ENCODE measurements at places on chromosomes 2 and 18. TPM values are rescaled to one million over a fixed set of nuclear protein-coding genes. Genes with fewer than 3 reads are reported as not detected.

GRCh38 chr2:210203147-210203546, 22.1 kb downstream of the ACADL start:
- DNase-seq = no peak

- no peak for DNase-seq
Measured at GRCh38 chr2:138000009-138000408, 35.7 kb downstream of the HNMT start.

- no peak for DNase-seq
Measured at GRCh38 chr2:56626927-56627326, 443.1 kb downstream of the CCDC85A start.

PNO1 gene
- polyA plus RNA-seq = 15.5 TPM

DNA sequence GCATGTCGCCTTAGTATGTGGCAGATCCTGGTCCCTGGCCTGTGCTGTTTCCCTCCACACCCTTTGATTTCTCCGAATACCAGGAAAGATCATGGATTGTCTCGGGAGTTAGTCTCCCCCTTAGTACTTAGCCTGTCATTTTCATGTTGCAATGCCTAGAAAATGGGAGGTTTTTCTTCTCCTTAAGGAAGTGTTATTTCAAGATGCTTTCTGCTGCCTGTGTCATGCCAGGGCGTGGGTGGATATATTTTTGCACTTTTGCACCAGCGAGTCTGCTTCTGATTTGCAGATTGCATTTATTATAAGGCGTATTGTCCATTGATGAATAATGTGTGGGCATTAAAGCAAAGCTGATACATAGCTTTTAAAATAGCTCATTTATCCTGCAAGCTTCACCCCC, 223.5 kb downstream of the NEDD4L start:
- no peak for DNase-seq

EHD3 gene
- polyA plus RNA-seq = 3.6 TPM

GRCh38 chr18:11850821-11851145, 430 bp upstream of the CHMP1B start:
- peak; percentile 79 for DNase-seq

- peak; percentile 71 for DNase-seq
Measured at GRCh38 chr2:20573620-20574422, 77.1 kb downstream of the HS1BP3 start.

GRCh38 chr18:356778-357177, 88.9 kb upstream of the THOC1 start:
- DNase-seq = no peak

DNA sequence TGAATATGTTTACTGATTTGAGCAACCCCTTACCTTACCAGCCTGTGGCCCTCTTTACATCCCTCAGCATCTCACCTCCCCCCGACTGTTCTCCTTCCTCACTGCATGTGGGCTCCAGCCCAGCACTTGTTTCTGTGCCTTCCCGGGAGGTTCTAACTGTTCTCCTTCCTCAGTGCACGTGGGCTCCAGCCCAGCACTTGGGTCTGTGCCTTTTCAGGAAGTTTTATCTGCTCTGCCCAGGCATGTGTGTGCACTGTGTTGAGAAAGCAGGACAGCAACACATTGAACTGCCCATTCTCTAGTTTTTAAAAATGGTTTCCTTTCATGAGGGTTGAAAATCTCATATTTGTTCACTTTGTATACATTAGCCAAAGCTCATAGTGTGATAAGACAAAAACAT, 158.4 kb downstream of the ATP9B start:
- DNase-seq = no peak

DNA sequence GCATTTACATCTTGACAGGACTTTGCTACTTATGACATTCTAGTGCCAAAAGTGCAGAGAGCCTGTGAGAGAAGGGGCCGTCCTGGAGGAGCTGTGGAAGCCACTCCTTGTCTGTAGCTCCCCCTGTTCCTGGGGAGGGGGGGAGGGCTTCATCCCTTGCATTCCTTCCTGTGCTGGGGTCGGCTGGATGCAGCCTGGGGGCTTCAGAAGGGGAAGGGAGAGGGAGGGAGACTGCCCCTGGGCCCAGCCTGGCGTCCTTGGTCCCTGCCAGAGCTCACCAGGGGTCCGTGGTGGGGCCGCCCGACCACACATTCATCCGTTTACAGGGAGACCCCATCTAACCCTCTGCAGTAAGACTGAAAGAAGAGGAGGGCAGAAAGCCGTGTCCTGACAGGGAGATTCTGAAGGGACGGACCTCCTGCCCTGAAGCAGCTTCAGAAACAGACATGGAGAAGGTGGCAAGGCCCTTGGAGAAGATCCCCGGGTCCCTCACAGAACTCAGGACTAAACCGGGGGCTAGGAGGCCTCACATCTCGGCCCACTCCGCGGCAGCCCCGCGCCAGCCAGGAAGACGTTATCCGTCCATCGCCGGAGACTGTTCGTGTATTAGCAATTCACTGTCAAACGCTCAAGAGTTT, 258.3 kb upstream of the SALL3 start:
- DNase-seq = no peak

- peak; percentile 42 for DNase-seq
Measured at GRCh38 chr2:190781604-190782198, 98.9 kb upstream of the GLS start.

GRCh38 chr2:8487461-8487932, 194.4 kb upstream of the ID2 start:
- no peak for DNase-seq

- DNase-seq = no peak
Measured at GRCh38 chr2:151159109-151159662, 102.5 kb downstream of the RBM43 start.

ALMS1 gene
- polyA plus RNA-seq = 16.6 TPM

- no peak for DNase-seq
Measured at GRCh38 chr2:137202318-137202717, 437.0 kb downstream of the THSD7B start.

SLC4A3 gene
- polyA plus RNA-seq = 12.8 TPM

LOXL3 gene
- polyA plus RNA-seq = 7.8 TPM

FN1 gene
- 373 TPM for polyA plus RNA-seq

SKOR2 gene
- polyA plus RNA-seq = not detected

GRCh38 chr18:35387152-35387571, 10.0 kb upstream of the ZNF396 start:
- DNase-seq = no peak

UGT1A1 gene
- polyA plus RNA-seq = not detected

DYNAP gene
- not detected for polyA plus RNA-seq

- peak; percentile 81 for DNase-seq
Measured at GRCh38 chr2:37156071-37156856, 516 bp downstream of the EIF2AK2 start.

MAPRE3 gene
- polyA plus RNA-seq = 41.2 TPM

GRCh38 chr2:86333378-86333777, 4.0 kb downstream of the REEP1 start:
- no peak for DNase-seq

BCS1L gene
- 38.9 TPM for polyA plus RNA-seq

- DNase-seq = no peak
Measured at GRCh38 chr18:36993068-36993467, 164.1 kb downstream of the KIAA1328 start.

DNA sequence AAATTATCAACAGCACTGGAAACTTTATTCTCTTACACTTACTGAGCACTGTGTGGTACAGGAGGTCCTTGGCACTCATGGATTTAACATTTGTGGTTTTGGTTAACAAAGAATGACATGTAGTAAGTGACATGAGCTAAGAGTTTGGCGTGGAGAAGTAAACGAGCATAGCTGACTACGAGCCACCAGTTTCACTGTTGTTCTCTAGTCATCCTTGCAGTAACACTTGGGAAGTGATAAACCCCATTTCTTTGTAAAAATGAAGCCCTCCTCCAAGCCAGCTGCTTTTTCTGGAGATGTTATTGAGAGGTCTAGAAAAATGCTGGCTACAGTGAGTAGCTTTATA, 32.7 kb downstream of the QPCT start:
- peak; percentile 37 for DNase-seq

GRCh38 chr2:85143463-85144082, 10.4 kb downstream of the TCF7L1 start:
- DNase-seq = no peak

DNA sequence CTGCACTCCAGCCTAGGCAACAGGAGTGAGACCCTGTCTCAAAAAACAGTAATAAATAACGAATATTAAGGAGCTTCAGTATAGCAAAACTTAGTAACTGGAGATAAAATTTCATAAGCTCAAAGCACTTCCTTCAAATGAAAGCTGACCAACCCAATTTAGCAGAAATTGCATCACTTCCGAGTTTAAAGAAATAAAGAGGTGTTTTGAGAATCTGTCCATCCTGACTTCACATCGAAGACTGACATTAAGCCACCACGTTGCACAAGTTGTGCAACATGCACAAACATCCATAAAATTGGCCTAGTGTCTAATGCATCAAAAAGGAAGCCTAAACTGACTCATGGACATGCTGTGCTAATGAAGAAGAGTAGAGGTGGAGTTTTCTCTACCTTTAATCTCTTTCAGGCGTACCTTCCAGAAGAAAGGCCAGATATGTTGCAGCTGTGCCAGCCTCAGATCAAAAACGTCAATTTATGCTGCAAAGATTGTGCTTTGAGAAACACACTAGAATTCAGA, 7.7 kb upstream of the DSG3 start:
- no peak for DNase-seq

- no peak for DNase-seq
Measured at GRCh38 chr2:69946351-69947324, 14.8 kb downstream of the ASPRV1 start.

SERPINB3 gene
- not detected for polyA plus RNA-seq

DNA sequence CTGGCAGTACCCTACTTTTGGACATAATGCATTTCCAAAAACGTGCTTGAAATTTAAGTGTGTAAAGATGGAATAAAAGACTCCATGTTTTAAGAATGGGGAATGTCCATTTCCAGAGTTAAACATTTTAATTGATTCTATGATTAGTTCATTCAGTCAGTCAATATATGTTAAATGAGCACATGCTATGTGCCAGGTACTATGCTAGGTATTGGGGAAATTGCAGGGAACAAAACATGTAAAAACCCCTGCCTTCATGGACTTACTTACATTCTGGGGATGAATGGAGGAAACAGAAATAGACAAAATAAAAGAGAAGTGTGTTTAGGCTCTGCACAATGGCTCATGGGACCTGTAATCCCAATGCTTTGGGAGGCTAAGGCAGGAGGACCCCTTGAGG, 288.6 kb downstream of the MTX2 start:
- DNase-seq = no peak

SCRN3 gene
- 32.6 TPM for polyA plus RNA-seq

DNA sequence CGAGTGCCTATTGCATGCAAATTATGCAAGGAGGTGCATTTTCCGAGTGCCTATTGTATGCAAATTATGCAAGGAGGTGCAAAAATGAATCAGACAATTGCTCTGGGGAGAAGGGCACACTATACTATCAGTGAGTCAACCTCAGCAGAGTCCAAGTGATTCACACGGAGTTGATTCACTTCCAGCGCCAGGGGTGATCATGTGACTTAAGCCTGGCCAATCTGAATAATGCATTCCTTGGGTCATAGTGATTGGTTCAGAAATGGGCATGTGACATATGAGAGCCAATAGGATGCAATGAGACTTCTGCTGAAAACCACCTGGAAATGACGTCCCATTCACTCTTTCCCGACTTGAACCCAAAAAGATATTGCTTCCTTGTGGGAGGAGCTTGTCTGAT, 152.2 kb downstream of the DAW1 start:
- no peak for DNase-seq

OXER1 gene
- 7.0 TPM for polyA plus RNA-seq

DNA sequence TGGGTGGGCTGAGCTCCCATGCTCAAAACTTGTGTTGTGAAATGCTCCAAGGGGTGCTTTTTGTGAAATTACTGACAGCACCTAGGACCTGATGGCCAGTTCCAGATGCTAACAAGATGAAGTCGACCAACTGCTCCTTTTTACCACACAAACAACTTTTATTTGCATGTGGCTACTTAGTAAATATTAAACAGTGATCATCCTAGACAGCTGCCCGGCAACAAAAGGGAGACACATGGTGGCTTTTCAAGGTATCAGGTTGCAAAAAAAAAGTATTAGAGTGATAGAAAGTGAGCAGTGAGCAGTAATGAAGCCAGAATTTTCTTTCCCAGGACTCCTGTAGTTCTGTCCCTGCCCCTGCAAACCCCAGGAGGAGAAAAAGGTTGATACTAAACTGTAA, 118.5 kb downstream of the RPIA start:
- DNase-seq = no peak

HS1BP3 gene
- 10.3 TPM for polyA plus RNA-seq

ELOA2 gene
- polyA plus RNA-seq = not detected

- peak; percentile 49 for DNase-seq
Measured at GRCh38 chr2:70767699-70768589, at the start of gene ADD2. ADD2 (minus strand) TSS chr2:70768200; CDS start chr2:70706408, 61,792 bp downstream.

KCNF1 gene
- 3.7 TPM for polyA plus RNA-seq

DNA sequence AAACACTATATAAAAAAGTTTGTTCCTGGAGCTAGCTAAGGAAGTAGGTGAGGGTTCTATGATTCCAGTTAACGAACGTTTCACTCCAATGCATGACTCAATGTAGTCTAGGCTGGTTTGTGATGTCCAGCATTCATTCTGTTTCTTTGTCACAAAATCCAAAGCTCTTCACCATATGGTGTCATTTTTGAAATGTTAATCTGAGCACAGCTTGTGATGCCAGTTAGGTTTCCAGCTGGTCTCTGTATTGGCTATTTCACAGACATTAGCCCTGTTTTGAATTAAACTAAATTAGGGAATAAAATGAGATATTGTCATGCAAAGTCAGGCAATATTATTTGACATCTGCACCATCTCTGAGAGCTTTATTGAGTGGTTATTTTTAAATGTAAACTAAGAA, 159.4 kb downstream of the RBM43 start:
- no peak for DNase-seq

- no peak for DNase-seq
Measured at GRCh38 chr2:130380096-130380934, 24.5 kb downstream of the PTPN18 start.

- DNase-seq = peak; percentile 46
Measured at GRCh38 chr2:64586883-64587481, 62.9 kb downstream of the AFTPH start.

MEP1B gene
- polyA plus RNA-seq = not detected

PLCL1 gene
- 20.7 TPM for polyA plus RNA-seq

DNA sequence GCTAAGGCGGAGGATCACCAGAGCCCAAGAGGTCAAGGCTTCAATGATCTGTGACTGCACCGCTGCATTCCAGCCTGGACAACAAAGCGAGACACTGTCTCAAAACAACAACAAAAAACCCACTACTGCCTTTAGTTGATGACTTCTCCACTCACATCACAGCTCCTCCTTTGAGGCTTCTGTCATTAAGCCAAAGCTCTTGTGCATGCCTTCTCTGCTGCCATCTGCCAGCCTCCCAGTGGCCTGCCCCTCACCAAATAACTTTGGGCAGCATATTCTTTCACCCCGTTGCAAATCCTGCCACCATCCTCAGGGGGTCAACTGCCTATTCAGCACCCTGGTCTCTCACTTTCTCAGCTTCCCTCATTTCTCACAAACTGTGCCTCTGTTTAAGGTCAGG, 27.5 kb downstream of the OSBPL1A start:
- DNase-seq = no peak

Measured in hindlimb muscle (tissue), 1 donor.